ENCODE measurements at places on chromosomes 3 and 15.
A peak's percentile ranks its signal among the peaks of the same experiment; 100 is the strongest.

DNA sequence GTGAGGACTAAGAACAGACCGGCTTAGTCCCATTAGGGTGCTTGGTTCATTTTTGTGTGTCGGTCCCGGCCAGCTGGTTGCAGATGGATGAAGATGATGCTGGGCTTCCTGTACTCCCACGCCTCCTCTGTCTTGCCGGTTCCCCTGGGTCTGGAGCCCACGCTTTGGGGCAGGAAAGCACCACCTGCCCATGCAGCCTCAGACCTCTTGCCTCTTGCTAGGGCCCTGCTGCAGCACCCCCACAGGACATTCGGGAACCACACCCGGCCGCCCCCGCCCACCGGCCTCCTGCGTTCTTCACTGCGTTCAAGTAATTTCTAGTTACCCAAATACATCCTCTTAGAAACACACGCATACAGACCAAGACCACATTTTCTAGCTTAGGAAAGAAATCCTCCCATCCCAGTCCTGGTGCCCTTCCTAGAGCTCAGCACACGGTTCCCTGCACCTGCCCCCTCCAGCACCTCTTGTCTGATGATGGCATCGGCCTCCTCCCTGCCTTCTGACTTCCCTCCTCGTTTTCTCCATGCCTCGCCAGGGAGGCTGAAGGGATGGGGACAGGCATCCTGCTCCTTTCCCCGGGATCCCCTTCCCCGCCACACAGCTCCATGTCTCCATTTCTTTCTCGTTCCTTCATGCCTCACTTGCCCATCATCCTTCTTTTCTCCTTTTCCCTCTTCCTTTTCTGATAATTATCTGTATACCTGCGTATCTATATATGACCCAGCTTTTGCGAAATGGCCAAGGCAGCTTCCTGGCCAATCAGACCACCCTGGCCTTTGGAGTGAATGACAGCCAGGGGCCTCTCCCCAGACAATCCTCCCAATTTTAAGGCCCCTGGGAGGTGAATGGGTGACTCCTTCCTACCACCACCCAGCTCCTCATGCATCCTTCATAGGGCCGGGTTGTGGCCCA is 30.9 kb downstream of the FAM3D start:
- peak; percentile 5 for DNase-seq

DNA sequence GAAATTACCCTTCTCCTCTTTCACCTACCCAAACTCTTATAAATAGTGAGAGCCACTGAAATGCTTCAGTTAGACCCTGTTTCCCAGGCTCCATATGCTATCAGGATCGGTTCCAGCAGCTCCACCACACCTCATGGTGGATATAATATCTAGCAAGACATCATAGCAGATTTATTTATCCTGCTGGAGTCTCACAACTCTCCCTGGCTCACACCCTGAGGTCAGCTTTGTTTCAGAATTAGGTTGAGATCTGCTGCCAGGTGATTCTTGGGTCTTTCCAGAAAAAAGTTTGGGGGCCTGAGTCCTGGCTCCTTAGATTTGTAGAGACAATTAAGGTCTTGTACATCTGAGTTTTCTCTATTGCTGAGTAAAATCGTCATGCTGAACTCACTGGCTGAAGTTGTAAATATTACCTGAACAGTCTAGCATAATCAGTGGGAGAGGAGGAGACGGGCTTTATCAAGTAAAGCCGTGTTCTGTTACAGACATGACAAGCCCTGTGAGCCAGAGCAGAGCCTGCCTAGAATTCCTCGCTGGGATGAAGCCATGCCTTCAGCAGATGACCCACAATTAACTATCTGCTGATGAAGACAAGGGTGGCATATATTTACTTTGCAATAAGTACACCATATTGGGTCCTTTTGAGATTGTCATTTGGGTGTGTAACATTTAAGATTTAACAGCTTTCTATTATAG is 131.6 kb downstream of the STAC start:
- no peak for DNase-seq

DNA sequence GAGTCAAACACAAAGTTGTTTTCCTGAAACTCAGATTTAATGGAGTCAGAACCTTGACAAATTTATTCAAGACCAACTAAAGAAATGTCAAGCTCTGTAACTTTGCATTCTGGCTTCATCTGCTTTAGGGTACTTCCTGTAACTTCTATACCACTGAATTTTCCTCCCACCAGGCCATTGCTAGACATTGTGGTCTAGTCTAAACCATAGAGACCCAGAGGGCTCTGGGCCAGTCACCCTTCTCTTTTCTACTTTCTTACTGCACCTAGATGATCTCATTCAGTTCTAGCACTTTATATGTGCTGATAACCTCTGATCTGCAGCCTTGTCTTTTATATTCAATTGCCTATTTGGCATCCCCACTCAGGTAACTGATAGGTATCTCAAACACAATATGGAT is 2.8 kb upstream of the OR5K1 start:
- no peak for DNase-seq

DNA sequence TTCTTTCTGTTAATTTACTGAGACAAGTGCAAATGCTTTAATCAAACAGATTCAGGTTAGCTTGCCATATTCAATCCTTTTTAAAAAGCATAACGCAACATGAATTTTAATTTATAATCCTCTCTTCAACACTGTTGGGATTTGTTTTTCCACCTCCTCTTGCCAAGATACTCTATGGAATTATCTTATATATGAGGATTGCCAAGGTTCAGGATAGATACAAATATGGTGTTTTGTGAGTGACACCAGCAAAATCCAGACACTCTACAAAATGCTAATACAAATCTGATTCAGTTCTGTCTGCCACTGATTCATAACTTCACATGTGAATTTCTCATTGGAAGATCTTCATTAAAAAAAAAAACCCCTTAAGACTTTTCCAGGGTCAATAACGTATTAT is 104.8 kb downstream of the FBN1 start:
- DNase-seq: no peak

DNA sequence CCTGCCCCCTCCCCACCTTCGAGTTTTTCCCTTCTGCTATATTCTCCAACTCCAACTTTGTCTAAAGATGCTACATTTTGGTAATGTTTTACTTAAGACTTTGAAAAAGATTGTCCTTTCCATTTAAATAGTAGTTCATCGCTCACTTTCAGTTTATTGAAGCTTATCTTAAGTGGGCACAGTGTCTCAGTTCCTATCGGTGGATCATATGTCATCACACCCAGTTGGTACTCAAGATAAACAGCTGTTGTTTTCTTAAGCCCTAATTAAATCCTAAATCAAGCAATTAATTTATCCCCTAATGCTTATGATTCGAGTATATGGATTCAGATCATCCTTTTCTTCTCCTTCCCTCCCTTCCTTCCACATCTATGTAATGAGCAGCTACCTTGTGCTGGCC is 210.7 kb downstream of the TLE3 start:
- peak; percentile 67 for DNase-seq

DNA sequence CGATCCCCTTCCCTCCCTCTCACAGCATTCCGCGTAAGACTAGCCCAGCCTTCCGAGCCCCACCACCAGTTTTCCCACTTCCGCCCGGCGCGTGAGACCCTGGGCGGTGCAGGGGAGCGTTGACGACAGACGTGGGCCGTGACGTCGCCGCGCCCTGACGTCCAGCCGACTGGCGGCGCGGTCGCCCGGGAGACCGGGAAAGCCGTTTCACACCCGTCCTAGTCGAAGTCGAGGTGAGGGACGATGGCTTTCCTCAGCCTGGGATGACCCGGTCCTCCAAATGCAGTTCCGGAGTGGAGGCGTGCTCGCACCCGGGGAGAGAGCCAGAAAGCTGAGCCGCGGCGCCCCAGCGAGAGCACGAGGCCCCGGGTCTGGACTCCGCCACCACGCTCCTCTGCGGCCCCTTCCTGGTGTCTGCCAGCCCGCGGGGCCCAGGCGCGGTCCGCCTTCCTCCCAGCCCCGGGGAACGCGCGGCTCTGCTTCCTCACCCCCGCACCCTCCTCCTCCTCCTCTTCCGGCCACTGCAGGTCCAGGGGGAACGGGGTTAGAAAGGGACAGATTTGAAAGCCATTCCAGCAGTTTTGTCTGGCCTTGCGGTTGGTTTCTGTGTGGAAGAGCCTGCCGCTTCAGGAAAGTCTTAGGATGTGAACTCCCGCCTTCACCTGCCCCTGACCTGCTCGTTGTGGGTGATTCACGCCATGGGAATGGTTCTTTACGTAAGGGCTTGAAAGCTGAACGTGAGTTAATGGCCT is at the start of gene LEKR1:
Gene LEKR1 (plus strand): TSS at position 210 of the 752 bp plus-strand sequence. CDS start 2,977 bp downstream, outside the sequence.
- DNase-seq: peak; percentile 73

- DNase-seq: no peak
Measured at GRCh38 chr15:82803793-82804574, 1.9 kb downstream of the FSD2 start.

GRCh38 chr3:23567917-23568316 is 237.8 kb upstream of the UBE2E1 start:
- no peak for DNase-seq

GRCh38 chr3:59559721-59560435 is 510.1 kb upstream of the CFAP20DC start:
- no peak for DNase-seq

DNA sequence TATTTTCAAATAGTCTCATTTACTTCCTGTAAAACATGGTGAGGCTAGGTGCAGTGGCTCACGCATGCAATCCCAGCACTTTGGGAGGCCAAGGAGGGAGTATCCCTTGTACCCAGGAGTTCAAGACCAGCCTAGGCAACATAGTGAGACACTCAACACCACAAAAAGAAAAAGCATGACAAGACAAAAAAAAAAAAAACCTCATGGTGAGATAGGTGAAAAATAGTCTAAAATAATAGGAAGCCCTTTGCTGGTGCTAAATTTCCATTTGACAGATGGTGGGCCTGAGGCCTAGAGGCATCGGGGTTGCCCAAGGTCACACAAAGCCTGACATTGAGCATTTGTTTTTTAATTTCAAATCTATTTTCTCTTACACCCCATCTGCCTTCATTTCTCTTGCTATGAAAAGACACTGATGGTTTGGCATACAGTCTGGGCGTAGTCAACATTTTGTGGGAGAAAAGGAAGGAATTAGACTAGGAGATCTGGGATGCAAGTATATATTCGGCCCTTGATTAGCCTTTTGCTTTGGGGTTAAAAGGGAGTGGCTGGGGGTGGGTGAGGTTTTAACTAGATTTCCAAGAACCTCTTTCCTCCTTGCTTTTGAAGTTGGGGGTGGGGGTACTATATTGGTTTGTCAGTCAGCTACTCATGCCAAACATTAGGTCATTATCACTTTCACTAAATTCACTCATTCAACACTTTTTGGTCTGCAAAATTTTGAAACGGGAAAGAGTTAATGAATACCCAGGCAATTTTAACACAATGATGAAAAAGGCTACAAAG is 11.3 kb downstream of the RAB8B start:
- no peak for DNase-seq

GRCh38 chr3:8756671-8757070 is 12.7 kb downstream of the OXTR start:
- DNase-seq: no peak

GRCh38 chr3:104947943-104948342 is 418.8 kb upstream of the ALCAM start:
- no peak for DNase-seq

DNA sequence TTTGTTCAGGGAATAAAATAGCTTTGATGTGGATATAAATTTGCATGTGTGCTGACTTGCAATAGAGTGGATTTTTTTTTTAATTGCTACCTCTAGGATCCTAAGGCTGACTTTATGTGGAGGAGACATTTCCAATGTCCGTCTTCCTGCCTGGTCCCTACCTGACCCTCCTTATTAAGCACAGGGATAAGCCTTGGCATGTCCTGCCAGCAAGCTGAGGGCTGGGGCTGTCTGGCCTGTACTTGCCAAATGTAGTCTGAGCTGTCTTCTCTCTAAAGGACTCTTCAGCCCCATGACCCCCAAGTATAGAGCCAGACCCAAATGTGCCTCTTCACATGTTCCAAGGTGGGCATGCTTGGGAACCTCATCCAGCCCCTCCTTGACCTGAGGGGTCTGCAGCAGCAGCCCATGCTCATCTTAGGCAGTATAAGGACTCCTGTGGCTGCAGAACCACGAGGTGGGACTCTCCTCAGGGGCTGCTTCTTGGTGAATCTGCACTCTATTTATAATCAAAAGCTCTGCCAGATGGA is 88.8 kb downstream of the CACNA1D start:
- no peak for DNase-seq

DNA sequence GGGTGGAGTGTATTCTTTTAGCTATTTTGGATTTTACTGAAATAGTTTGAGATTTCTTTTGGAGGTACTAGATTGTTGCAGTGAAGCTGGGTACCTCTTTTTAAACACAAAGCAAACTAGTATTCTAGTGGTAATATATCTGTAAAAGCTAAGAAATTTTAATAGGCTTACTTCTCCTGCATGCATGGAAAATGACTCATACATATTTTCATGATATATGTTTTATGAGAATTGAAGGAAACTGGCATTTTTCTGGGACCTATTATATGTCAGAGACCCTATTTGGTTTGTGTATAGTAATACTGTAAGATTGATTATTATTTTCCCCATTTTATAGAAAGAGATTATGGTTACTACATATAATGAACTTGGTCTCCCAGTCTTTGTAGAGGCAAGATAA is 851.0 kb downstream of the DIPK2A start:
- DNase-seq: no peak

GRCh38 chr3:47613722-47614121 is 35.1 kb upstream of the CSPG5 start:
- no peak for DNase-seq

- peak; percentile 56 for DNase-seq
Measured at GRCh38 chr3:149291178-149291577, 42.3 kb downstream of the TM4SF18 start.

- no peak for DNase-seq
Measured at GRCh38 chr3:44968447-44968858, 7.5 kb downstream of the ZDHHC3 start.

- DNase-seq: no peak
Measured at GRCh38 chr3:9207116-9207763, 42.2 kb downstream of the SRGAP3 start.

GRCh38 chr15:82808634-82809041 is 790 bp upstream of the WHAMM start:
- DNase-seq: peak; percentile 37

GRCh38 chr15:34607832-34608231 is 24.4 kb upstream of the GOLGA8B start:
- DNase-seq: no peak

- DNase-seq: no peak
Measured at GRCh38 chr15:41183581-41183980, 47.0 kb downstream of the EXD1 start.

GRCh38 chr3:128256131-128256530 is 102.8 kb downstream of the EEFSEC start:
- no peak for DNase-seq

DNA sequence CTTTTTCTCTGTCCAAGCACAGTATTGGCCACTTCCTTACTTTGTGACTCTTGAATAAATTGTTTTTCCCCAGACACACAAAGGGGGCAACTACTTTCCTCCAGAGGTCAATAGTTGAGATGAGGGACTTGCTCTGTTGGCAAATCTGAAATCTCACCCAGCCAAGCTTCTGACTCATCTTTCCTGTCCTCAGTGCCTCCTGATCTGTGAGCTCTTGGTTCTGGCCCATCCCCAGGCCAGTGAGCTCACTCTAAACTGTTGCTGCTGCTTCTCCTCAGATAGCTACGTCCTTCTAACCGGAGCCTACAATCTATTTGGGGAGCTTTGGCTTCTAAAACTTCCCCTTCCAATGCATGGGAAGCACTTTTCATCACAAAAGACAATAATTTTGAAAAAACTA is 50.0 kb upstream of the NMD3 start:
- no peak for DNase-seq
